ENCODE measurements at places on chromosomes 1 and 21.

DNA sequence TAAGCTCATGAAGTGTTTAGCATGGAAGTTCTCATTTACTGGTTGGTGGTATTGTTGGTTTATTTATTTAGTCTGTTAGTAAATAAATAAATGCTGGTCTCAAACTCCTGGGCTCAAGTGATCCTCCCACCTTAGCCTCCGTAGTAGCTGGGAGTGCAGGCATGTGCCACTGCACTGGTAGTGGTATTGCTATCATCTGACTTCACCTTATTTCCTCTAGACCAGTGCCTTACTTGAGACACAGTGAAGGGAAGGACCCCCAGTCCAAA is 1.4 kb upstream of the SLC2A1 start:
- no peak for DNase-seq

- no peak for DNase-seq
Observed at GRCh38 chr1:8951231-8951630, 5.6 kb downstream of the CA6 start.

GRCh38 chr1:53313556-53313955 is 14.3 kb downstream of the LRP8 start:
- no peak for DNase-seq

DNA sequence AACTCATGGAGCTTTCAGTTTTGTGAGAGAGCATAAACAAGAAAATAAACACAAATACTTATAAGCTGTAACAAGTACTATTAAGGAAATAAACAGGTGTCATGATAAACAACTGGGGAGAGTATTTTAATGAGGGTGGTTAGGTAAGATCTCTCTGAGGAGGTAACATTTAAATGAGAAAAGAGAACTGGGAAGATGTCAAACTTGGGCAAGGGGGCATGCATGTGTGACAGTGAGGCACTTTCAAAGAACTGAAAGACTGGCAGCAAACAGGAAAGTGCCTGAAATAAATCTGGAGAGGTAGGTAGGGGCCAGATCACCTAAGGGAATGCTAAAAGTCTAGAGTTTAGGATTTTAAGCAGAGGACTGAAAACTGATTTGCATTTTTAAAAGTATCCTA is 37.8 kb downstream of the NSL1 start:
- DNase-seq: no peak

- DNase-seq: peak; percentile 75
Observed at GRCh38 chr1:54950369-54951163, 29.9 kb upstream of the TMEM61 start.

DNA sequence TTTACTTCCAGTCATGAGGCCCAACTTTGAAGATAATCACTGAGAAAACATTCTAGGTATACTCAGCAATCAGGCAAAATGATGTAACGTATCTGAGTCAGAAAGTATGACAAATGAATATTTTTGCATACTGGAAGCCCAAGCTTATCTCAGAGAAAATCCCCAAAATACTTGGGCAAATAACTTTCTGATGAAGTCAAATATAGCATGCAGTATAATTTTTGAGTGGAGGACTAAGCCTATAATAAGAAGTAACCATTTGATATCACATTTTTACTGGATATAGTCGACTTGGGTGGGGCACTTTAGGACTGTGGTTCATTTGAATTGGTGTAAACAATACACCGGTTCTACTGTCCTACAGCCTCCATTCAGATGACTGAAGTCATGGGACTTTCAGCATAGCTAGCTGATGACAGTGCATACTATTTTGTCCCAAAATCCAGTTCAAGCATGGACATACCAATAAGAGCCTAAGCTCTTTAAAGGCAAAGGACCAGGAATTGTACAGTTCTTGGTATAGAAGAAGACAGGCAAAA is 2.3 kb upstream of the GADD45A start:
- no peak for DNase-seq

DNA sequence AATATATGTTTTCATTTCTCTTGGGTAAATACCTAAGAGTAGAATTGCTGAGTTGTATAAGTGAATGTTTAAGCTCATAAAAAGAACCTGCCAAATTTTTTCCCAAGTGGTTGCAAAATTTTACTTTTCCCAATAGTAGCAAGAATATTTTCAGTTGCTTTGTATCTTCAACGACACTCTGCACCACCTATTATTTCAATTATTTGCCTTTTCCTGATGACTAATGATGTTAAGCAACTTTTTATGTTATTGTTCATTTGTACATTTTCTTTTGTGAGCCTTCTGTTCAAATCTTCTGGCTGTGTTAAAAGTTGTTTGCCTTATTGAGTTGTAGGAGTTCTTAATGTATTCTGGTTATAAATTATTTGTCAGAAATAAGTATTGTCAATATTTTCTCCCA is 299.1 kb upstream of the NRIP1 start:
- DNase-seq: no peak

DNA sequence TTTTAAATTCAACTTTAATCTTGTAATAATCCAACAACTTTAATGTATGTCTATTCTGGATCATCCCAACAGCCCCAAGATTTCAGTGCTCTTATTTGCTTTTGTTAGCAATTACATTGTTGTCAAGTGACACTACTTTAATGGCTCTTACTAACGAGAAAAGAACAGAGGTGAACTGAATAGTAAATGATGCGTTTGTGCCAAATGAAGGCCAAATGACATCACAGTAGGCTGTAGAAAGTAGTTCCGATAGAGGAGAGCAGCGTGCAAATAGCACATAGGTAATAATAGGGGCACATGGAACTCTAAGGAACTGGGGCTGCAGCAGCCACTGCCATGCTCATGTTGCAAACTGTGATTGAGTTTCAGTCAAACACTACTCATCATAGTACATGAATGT is 301.9 kb downstream of the LMX1A start:
- DNase-seq: no peak

- no peak for DNase-seq
Observed at GRCh38 chr1:226995365-226996332, 55.6 kb downstream of the COQ8A start.

- DNase-seq: no peak
Observed at GRCh38 chr1:9357958-9358357, 65.3 kb downstream of the SPSB1 start.

DNA sequence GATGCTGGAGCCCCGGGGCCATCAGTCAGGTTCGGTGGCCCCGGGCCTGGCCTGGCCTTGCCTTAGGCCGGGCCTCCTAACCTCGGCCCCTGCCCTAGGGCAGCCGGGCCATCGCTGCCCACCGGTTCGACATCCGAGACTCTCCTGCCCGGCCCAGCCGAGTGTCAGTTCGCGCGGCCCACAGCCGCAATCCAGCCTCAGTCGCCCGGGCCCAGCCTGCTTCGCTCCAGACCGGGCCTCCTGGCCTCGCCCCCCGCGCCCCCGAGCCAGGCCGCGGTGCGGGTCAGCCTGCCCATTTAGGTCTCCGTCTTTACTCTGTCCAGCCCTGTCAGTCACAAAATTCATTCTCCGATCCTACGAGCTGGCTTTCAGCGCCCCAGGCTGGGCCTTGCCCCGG is 777 bp downstream of the LRRC41 start:
- no peak for DNase-seq

DNA sequence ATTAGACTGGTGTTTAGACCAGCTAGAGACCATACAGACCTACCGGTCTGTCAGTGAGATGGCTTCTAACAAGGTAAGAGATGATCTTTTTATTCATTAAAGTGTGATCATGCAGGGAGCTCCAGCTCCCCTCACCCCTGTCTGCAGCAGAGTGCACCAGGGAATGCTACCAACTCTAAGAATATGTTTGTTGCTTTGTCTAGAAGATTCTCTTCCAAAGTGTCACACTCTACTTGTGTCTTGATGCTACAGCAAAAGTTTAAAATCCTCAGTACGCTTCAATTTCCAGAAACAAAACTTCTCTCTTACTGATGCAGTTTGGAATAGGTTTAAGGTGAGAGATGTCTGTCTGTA is 201.4 kb upstream of the SGIP1 start:
- no peak for DNase-seq

DNA sequence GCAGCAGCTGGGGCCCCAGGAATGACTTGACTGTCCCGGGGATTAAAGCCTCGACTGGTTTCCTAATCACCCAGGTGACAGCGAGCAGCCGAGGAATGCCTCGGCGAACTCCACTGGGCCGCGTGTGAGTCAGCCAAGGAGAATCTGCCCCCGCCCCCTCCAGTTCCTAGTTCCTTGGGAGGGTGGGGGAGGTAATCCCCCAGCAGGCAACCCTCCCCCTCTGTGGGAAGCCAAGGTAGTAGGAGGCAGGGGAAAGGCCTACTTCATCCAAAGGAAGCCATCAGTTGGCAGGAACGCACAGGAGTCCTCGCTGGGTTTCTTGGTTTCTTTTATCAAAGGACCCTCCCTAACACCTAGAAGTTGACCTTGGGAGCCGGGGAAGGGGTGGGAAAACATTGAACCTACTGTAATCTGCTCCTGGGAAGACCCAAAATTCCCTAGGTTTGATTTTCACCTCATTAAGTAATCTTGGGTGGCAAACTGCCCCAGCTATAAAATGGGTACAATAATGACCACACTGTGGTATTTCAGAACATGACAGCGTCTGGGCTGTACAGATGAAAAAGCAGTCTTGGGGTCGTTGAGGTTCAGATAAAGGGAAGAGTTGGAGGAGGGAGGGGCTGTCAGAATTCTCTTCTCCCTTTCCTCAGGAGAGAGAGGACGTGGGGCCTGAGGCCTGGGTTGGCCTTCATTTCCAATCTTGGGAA is 1.4 kb downstream of the TENT5B start:
- no peak for DNase-seq

- no peak for DNase-seq
Observed at GRCh38 chr1:154707901-154708463, 100.0 kb upstream of the ADAR start.

DNA sequence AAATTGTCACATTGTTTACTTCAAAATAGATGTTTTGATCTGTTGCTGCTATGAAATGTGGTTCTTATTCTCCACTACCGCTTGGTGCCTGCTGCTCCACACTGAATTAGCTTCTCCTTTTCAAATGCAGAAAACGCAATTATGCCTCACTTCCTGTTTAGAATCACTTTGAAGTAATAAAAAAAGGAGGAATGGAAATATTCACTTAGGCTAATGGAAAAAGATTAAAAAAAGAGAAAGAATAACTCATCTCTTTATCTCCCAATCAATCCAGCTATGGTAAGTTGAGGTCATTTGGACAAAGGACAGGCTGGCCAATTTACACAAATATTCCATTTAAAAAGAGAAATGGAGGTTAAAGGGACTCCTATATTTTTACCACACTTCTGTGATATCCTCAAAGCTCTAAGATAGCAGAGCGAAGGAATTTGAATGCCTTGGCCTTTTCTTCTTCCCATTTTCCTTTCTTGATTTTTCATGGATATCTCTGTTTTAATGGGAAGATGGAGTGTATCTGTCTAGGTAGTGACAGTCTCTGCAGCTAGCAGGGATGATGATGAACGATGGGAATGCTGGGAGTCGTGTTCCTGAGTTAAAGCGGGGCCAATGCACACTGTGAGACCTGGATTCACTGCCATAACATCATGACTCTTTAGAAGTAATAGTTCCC is 35.7 kb downstream of the RGS5 start:
- no peak for DNase-seq

- no peak for DNase-seq
Observed at GRCh38 chr1:110291241-110292030, 47.7 kb upstream of the RBM15 start.

DNA sequence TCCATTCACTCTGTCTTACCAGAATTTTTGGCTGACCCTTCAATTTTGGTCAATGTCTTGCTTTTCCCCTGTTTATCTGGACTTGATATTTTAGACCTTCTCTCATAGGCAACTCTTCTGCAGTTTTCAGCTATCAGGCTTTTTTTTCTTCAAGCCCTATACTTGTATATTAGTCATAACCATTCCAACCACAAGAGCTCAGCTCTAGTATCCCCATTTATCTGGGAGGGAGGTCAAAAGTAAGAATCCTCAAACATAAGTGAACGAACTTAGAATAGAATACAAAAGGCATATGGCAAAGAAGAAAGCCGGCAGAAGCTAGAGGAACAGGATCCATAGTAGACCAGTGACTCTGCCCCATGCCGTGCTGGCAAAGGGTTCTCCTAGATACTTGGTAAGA is 45.9 kb upstream of the TNFSF4 start:
- no peak for DNase-seq

DNA sequence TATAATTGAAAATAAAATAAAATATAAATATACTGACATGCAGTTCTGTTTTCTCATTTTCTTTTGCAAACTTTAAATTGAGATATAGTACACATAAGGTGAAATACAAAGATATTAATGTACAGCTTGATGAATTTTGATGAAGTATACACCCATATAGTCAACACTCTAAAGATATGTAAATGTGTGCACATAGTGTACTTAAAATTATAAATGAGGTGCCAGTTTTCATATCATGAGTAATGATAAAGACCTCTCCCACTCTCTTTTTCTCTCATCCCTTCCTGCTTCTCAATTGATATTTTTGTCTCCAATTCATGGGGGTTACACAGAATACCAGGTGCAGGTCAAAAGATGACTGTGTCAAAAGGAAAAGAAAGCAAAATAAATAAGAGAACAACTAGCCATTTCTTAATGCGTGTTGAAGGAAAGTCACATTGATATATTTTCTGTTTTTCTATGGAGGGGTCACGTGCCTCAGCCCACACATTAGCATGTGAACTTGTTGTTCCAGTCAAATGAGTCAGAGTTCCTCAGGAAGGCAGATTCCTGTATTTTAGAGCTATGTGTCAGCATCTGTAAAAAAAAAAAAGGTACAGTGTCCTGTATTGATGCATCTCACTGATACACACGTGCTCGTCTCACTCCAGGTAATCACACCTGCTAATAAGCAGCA is 64.3 kb upstream of the HOOK1 start:
- DNase-seq: peak; percentile 13

DNA sequence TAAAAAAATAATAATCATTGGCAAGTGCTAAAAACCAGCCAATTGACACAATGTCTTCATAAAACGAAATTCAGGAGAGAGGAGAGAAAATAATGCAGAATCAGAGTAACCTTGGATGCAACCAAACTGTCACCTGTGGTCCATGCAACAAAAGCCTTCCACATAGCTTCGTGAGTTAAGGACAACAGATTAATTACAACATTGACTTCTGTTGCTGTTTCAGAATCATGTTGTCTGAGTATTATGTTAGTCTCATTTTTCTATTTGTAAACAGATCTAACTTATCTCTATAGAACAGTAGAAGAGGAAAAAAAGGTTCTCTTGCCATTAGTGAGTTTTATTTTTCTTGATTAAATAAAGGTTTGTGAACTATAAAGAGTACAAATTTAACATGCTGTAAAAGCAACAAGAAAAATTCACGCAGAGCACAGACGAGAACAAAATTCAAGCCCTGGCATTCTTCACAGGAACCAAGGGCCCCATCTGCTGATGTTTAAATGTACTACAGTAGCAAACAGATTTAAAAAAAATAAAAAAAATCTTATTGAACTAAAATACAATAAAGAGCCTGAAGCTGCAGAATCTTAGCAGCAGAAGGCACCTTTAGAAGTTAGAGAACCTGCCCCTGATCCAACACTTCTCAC is 381.1 kb upstream of the PKN2 start:
- DNase-seq: peak; percentile 67

DNA sequence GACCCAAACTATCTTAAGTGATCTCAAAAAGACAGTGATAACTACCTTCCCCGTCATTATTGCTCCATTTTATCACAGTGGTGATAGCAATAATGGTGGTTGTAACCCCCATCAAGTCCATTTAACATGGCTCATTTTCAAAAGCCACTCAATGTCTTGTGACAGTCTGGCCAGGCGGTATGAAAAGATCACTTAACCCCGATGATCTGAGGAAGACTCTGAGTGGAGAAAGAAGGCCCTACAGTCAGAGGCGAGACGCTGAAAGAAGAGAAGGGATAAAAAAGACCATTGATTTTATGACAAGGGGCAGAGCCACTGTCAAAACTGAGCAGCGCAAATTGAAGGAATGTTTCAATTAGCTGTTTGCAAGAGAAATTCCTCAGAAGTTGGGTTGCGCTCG is 417.2 kb upstream of the PBX1 start:
- no peak for DNase-seq

Measured in hematopoietic multipotent progenitor cell (in vitro differentiated cells).